ENCODE measurements at places on chromosomes 6 and 20. TPM values are rescaled to one million over a fixed set of nuclear protein-coding genes. Genes with fewer than 3 reads are reported as not detected.
A peak's percentile ranks its signal among the peaks of the same experiment; 100 is the strongest.

DNA sequence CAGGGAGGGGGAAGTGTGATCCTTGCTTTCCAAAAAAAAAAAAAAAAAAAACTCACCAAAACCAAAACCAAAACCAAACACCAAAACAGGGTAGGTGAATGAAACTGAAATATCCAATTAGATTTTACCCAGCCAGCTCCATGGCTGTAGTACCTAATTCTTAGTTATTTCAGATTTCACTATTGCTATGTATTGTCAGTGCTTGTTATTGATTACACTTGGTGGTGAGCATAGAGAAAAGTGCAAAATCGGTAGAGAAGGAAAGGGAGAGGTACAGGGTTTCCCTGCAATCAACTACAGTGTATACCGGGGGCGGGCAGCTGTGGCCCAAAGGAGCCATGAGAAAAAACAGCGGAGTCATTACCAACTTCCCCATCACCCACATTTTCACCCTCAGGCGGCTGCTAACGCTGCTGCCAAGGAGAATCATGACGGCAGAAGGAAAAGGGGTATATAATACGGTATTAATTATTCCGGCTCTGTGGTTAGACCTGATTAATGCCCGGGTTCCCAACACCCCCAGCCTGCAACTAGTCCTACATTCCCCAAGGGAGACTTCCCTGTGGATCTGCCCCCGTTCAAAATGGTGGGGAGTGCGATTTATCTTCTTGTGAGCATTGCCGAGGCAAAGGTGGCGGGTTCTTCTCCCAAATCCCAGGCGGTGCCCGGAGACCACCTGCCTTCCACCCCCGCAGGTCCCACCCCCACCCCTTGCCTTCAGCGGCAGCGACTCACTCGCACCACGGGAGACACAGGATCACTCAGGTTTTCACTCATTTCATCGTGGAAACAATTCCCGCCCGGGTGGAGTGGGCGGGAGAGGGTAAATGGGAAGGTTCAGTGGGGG, at the start of gene C6orf62:
Gene C6orf62 (minus strand): TSS at position 30 of the 847 bp plus-strand sequence. CDS start 486 bp downstream, outside the sequence.
- peaks cover 2% of the 10 kb centered on the region for H3K36me3 ChIP-seq
- no peaks in the 10 kb centered on the region for H3K27me3 ChIP-seq
- H3K27ac ChIP-seq = peak within 1 kb of the TSS; percentile 93
- DNase-seq = peak; percentile 79

DNA sequence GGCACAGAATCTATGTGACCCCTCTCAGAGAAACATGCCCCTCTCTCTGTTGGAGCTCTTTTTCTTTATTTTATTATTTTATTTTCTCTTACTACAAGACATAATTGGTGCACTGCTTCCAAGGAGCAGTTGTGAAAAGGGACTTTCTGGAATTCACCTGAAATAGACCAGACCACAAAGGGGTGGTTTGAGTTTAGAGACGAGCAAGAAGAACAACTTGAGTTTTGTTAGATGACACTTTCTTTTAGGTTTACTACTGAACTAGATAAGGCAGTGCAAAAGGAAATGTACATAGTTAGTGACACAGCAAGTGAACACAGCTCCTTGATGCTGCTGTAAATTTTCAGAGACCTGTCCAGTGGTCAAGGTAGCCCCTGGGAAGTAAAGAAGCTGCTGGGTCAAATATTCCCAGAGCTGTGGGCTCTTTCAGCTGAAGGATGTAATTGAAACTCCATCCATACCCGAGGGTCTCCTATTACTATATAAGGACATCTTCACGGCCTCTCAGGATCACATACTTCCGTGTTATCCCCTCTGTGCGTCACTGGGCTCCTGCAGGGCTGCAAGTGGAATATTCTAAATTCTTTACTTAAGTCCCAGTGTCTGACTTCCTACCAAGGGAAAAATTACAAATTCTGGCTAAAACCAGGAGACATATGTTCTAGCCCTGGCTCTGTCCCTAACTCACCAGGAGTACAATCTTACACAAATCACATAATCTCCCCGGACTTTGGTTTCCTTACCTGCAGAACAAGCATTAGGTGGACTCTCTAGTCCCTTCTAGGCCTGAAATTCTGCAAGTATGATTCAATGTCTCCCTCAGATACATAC, 69.1 kb upstream of the ADTRP start:
- H3K4me1 ChIP-seq = no peaks in the 10 kb centered on the region
- no peak overlapping the region for H3K4me3 ChIP-seq
- DNase-seq = no peak
- H3K27me3 ChIP-seq = no peaks in the 10 kb centered on the region

- no peaks in the 10 kb centered on the region for H3K36me3 ChIP-seq
- H3K4me1 ChIP-seq = no peaks in the 10 kb centered on the region
- no peaks in the 10 kb centered on the region for H3K27me3 ChIP-seq
- DNase-seq = peak; percentile 67
- no peak overlapping the region for H3K4me3 ChIP-seq
- no peak overlapping the region for H3K27ac ChIP-seq
These were observed 116.4 kb upstream of the THBS2 start for GRCh38 chr6:169370054-169370453.

DNA sequence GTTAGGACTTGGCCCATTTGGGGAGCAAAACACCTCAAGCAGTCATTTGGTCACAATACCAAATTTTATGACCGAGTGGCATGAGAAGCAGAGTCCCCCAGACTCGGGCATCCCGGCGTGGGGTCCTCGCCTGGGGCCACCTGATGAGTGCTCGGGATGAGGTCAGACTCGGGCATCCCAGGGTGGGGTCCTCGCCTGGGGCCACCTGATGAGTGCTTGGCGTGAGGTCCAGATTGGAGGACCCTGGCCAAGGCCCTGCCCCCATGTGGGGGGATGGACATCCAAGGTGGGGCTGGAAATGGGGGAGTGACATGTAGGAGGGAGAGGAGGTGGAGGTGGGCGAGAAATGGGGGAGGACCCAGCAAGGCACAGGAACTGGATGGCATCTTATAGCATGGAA, 56.1 kb upstream of the CST7 start:
- no peak overlapping the region for H3K4me3 ChIP-seq
- H3K36me3 ChIP-seq = no peaks in the 10 kb centered on the region
- H3K27me3 ChIP-seq = no peaks in the 10 kb centered on the region

DNA sequence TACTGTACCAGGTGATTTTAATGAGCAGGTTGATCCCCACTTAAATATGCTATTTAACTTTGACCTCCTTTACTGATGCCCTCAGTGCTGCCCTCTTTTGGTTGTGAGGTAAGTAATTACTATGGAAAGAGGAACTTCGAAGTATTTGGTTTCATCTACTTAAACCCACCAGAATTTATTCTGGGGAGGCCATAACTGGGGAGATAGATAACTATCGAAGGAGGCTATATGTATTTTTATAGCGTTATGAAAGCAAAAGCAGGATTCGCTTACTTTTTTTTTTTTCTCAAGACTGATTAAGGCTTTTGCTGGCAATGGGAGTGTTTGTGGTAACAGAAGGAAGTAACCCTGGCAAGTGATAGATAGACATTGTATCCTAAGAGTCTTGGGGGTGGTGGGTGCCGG, 168.9 kb upstream of the CENPW start:
- no peaks in the 10 kb centered on the region for H3K36me3 ChIP-seq
- no peaks in the 10 kb centered on the region for H3K27me3 ChIP-seq
- H3K4me3 ChIP-seq = no peak overlapping the region
- H3K27ac ChIP-seq = no peak overlapping the region

GRCh38 chr6:104170401-104170800, 689.3 kb downstream of the HACE1 start:
- no peak for DNase-seq
- H3K4me3 ChIP-seq = no peak overlapping the region
- H3K27ac ChIP-seq = no peak overlapping the region
- H3K4me1 ChIP-seq = no peaks in the 10 kb centered on the region
- no peaks in the 10 kb centered on the region for H3K27me3 ChIP-seq

Gene GCNT2
- 18.6 TPM for total RNA-seq

DNA sequence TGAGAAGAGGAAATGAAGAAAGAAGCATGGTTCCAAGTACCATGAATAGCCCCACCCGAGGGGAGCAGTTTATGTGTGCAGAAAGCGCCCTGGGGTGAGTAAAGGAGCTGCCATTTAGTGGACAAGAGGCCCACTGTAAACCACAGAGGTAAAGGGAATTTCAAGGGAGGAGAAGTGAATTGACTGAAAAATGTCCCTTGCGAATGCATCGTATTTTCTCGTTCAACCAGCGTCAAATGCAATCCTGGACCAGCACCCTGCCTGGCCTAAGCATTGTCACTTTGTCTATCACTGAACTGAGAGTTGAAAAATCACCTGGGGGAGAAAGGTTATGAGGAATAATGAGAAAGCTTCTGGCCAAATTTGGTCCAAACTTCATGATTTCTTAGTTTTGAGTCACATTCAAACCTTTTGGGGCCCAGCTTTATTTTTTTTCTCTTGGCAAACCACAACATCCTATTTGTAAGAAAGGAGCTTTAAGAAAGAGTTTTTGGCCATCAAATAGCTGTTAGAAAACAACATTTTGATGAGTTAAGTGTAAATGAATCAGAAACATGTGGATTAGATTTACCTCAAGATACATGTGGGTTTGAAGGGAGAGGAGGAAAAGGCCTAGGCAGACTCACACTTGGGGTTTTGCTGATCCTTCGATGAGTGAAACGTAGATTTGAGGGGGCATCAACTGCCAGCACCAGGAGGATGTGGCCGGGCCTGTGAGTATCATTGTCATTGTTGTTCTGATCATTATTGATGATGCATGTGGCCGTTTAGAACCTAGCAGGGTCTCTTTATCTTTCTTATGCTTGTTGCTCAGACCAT, 214.0 kb downstream of the CLIC5 start:
- H3K4me3 ChIP-seq = no peak overlapping the region
- H3K36me3 ChIP-seq = no peaks in the 10 kb centered on the region
- H3K4me1 ChIP-seq = peaks cover 1% of the 10 kb centered on the region
- no peak overlapping the region for H3K27ac ChIP-seq
- no peak for DNase-seq

Gene TRIM10
- total RNA-seq = not detected

Gene SNRPB
- total RNA-seq = 89.8 TPM
